ENCODE measurements at places on chromosomes 6 and 20.

- DNase-seq: no peak
Measured at GRCh38 chr6:83756565-83756964, 47.7 kb upstream of the SNAP91 start.

- no peak for DNase-seq
Measured at GRCh38 chr6:20696676-20697075, 162.4 kb downstream of the CDKAL1 start.

GRCh38 chr6:139448051-139448649 lies 73.7 kb upstream of the CITED2 start:
- no peak for DNase-seq

DNA sequence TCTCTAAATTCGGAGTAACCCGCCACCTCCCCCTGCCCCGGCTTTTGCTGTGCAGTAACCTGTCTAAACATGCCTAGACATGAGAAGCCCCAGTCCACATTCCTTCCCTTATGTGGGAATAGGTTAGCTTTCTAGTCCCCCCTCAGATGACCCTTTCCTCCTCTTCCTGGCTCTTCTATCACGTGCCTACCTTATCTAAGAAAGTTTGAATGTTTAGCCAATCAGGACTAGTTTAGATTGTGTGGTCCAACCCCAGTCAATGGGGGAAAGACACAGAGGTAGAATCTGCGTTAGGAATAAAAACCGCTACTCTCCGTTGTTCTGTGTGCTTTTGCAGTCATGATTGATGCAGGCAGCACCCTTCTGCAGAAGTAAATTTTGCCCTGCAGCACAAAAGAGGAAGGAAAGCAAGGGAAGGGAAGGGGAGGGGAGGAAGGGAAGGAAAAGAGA lies 69.0 kb upstream of the CD93 start:
- no peak for DNase-seq

DNA sequence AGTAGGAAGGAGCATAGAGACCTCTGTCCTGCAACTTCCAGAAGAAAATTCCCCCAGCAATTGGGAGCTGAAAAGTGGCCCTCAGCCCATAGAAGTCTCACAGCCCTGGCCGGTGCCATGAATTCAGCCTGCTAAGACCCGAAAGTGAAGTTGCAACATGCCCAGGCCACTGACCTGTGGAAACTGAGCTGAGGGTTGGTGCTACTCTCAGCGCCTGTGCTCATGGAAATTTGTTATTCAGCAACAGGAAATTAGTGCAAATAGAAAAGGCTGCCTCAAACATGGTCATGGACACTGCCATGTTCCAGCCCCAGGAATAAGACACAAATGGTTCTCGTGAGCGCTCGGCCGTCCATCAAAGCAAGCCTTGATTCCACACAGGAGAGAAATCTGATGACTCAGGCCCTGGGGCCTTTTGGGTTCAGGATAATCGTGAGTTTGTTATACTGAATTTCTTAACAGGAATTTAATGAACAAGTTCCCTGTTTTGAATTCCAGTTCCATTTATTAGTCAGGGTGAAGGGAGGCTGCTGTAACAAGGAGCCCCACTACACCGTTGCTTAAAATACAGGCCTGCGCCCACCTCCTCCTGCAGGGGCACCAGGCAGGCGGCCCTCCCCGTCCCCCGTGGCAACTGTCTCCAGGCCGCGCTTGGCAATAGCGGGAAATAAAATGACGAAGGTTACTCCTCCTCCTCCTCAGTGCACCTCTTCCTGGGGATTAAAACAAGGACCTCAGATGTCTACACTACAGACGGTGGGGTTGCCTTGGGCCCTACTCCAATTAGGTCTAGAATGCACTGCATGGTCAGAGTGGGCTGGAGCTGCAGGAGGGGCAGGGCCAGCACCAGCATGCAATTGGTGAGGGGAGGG lies 152.9 kb downstream of the ERMARD start:
- DNase-seq: no peak

- DNase-seq: no peak
Measured at GRCh38 chr6:40232698-40233097, 298.4 kb upstream of the MOCS1 start.

DNA sequence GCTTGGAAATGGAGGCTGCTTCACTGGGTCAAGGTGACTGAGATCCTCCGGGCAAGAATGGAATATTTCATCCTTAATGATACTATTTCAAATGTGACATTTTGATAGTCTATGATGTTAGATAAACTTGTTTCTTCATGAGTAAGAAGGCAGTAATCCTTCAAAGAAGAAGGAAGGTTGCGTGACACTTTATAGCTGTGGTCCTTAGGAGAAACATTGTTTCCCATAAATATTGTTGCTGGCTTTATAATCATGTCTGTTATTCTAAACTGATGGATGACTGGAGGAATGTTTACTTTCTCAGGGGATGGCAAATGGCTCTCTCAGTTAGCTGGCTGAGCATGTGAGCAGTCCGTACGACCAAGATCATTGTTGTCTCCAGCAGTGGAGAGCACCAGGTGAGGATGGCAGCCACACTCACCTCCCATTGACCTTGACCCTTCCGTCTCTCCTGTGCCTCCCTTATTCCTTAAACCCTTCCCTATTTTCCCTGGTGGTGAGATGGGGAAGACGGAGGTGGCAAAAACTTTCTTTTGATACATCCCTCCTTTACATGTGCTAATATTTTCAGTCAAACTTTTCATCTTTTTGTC lies 171.2 kb upstream of the OLIG3 start:
- DNase-seq: no peak

GRCh38 chr20:52143277-52143676 lies 48.3 kb downstream of the ZFP64 start:
- no peak for DNase-seq

GRCh38 chr20:44924541-44924940 lies 14.7 kb downstream of the PABPC1L start:
- DNase-seq: no peak

DNA sequence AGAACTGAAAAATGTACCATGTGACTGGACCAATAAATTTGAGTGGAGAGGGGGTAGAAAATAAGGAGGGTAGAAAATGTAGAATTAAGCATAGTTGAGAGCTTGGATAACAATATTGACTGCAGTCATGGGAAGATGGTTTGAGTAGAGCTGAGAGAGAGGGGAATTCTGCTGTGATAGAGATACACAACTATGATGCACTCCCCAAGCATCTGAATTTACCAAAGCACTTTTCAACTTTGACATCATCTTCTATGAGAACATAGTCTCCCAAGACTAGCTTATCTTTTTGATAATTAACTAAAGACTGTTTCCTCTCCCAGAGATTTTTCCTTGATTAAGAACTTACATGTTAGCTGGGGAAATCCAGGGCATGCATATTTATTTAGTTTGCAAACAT lies 103.1 kb downstream of the TNFRSF21 start:
- DNase-seq: no peak

GRCh38 chr6:69789578-69789977 lies 7.2 kb downstream of the LMBRD1 start:
- no peak for DNase-seq

DNA sequence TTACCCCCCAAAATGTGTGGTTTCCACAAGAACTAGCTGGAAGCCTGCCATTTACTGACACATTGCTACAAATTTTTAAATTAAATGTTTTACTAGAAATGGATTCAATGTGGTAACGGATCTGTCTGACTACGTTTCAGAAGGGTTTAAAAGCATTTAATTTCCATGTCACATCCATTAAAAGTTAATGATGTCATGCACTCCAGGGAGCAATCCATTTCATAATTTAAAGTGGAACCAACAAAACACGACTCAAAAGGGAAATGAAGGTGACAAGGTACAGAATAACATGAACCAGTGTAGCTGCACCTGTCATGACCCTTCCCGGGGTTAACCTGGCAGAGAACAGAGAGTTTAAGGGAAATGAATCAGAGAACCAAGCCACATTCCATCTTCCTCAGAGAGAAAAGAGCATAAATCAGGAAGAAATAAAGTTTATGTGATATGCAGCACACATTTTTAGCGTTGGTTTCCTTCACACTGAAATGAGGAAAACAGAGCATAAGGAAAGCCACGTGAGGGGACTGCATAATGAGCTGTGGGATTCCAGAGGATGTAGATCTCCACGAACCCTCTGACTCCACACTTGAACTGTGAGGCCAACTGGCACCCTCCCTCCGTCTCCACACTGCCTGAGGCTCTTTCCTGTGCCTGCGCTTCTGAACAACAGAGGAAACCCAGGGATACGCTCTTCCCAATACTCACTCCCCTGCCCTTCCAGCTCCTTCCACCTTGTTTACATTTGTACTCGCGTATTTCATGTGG lies 170.3 kb upstream of the AHI1 start:
- DNase-seq: no peak

- no peak for DNase-seq
Measured at GRCh38 chr6:161918628-161919205, 644.9 kb upstream of the AGPAT4 start.

DNA sequence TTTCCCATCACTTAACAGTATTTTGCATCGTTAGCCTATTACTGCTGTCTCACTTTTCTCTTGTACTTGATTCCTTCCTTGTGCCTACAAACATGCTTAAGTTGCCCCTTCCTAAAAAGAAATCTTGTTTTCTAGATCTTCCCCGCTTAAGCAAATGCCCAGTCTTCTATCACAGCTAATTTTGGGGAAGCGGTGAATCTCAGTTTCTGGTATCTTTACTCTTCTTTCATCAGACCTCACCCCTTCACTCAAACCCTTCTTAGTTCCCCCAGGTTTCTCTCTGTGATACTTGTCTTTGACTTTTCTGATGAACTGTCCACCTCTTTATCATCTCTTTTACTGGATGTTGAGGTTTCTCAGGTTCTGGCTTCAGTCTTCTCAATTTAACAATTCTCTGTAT lies 14.2 kb downstream of the VAPB start:
- no peak for DNase-seq

GRCh38 chr20:40945189-40945588 lies 83.4 kb upstream of the TOP1 start:
- DNase-seq: no peak

DNA sequence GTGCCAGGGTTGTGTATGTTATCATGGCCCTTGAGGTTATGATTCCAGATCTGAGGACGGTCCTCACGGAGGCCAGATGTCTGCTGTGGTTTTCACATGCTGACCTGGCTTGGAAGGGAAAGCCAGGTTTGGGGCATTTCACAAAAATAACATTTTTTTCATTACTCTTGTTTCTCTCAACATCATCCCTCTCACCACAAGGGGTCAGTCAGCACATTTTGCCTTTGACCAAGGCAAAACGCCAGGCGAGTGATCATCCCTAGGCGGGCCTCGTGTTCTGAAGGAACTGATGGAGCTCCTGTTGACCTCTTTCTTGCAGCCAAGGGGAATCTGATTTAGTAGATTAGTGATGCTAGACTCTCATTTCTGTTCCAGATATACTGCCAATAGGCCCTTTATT lies 133.5 kb downstream of the TBC1D7 start:
- DNase-seq: no peak

DNA sequence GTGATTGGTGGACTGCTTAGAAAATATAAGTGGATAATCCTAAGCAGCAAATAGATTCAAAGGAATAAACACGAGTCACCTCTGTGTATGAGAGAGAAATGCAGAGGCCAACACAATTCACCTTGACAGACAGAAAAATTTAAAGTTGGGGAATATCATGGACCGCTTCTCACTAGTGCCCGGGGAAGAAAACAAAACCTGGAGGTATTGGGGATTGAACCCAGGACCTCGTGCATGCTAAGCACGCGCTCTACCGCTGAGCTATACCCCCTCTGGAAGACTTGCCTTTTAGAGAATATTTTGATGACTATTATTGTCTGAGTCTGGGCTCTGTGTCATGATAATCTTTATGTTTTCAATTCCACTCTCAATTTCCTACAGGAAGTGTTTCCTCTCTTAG lies 111.9 kb downstream of the TRIM27 start:
- no peak for DNase-seq

GRCh38 chr20:51058017-51058416 lies 35.1 kb upstream of the KCNG1 start:
- DNase-seq: no peak

DNA sequence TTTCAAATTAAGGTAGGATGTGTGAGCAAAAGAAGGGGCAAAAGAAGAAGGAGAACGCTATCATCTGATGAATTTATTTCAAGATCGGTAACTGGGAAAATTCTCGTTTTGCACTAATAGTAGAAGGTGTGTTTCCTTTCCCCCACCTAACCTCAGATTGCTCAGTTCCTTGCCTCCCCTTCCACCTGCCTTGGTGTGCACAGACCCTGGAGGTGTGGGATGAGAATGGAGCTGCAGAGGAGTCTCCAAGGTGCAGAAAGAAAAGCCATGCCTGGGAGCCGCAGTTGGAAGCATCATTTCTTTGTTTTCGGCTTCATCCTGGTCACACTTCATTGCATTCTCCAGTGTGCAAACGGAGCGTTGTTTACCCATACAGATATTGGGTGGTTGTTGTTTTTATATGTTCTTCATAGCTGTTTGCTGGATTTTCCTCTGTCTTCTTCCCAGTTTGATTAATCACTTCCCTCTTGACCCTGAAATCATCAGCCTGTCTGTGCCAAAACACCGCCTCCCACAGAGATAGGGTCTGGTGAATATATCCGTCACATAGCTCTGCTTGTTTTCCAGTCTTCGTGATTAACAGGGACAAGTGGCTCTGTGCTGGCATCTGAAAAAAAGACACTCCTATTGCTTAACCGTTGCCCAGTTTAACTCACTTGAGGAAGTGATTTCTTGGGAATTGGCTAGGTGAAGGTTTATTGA lies 40.2 kb upstream of the NEDD9 start:
- no peak for DNase-seq

- no peak for DNase-seq
Measured at GRCh38 chr6:54621285-54621684, 225.3 kb upstream of the FAM83B start.

DNA sequence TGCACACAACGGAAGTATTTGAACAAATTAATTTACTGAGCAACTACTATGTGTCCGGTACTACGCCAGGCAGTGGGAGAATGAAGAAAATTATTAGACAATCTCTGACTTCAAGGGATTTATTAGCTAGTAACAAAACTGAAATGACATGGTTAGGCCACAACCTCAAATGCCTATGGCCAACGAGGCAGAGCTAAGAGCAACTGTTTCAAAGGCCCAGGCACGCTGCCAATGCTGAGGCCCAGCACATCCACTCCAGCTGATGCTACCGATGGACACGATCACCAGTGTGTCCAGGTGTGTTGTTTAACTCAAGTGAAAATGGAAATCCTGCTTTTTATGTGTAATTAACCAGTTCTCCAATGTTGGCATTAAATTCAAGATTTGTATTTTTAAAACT lies 420.9 kb downstream of the PRKN start:
- DNase-seq: no peak

- no peak for DNase-seq
Measured at GRCh38 chr6:21164768-21165326, 428.7 kb upstream of the SOX4 start.

GRCh38 chr6:79574630-79575225 lies 37.5 kb upstream of the LCA5 start:
- DNase-seq: no peak

GRCh38 chr6:87908978-87909811 lies 138.4 kb upstream of the SPACA1 start:
- no peak for DNase-seq

GRCh38 chr6:158037021-158037420 lies 55.4 kb downstream of the SYNJ2 start:
- DNase-seq: no peak
